Fibroblast of skin of left biceps (primary cell): ENCODE measurements at places on chromosomes 6 and 20.

DNA sequence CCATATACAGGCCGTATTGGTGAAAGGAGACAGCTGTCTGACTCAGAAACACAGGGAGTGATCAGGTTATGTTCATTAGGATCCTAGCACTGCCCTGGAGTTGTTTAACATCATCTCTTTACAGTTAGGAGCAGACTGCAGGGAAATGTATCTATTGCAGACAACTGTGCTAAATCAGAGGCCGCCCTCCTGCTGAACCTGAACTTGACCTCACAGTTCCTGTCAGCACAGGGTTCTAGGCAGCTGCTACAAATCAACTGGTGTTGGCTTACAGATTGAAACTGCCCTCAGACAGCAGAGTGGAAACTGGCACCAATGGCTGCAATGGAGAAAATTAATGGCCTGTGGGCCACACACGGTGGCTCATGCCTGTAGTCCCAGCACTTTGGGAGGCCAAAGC lies 3.7 kb upstream of the RPP40 start:
- no peak for DNase-seq

- no peak for DNase-seq
Observed at GRCh38 chr20:1803061-1803931, 91.9 kb upstream of the SIRPA start.

- no peak for DNase-seq
Observed at GRCh38 chr6:91240878-91241603, 654.2 kb upstream of the MAP3K7 start.

DNA sequence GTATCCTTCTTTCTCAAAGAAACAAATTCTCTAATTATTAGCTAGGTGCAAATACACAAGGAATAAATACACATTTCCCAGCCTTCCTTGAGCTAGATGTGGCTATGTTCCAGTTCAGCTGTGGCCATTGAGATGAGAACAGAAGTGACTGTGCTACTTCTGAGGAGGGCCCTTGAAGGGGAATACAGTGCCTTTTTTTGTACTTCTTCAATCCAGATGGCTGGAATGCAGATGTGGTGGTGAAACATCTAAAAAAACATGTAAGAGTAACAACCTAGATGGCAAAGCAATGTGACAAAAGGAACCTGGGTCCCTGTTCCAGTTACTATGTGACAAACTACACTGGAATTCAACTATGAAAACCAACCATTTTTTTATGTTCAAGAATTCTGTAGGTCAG lies 115.4 kb upstream of the DST start:
- no peak for DNase-seq

DNA sequence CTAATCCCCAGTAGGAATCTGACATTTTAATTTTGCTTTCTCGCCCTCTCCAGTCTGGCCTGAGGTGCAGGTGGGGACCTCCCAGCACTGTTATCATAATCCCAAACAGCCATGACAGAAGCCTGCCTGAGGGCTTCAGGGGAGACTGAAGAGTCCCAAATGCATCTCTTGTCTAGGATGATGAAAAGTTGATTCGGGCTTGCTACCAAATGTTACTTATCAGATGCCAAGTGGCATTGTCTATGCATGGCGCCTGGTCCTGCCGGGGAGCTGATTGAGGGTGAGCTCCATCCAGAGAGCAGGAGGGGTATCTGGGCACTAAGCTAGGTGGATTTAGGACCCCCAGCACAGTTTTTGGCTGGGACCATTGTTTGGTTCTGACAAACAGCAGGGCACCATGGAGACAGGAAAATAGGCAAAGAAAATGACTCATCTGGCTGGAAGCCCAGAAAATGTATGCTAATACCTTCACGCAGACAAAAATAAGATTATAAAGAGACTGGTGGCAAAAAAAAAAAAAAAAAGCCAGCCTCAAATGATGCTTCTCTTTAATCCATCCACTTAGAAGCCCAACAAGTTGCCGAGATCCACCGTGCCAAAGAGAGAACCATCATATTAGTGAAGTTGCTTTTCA lies 513.7 kb upstream of the SULF2 start:
- DNase-seq: peak; percentile 89

DNA sequence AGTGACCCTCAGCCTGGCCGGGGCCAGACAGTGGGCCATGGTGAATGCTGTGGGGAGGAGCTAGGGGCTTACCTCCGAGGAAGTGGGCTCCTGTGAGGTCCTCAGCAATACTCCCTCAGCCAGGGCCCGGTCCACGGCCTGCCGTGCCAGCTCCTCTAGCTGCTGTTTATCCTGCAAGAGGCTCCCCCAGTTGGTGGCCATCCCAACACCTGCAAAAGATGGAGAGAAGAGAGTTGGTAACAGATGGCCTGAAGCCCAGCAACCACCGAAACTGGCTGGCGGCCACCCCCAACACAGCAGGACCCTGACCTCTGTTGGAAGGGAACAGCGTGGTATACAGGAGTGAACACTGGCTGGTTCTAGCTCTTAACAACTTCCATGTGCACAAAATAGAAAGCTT lies 4.0 kb downstream of the GSS start:
- DNase-seq: no peak

DNA sequence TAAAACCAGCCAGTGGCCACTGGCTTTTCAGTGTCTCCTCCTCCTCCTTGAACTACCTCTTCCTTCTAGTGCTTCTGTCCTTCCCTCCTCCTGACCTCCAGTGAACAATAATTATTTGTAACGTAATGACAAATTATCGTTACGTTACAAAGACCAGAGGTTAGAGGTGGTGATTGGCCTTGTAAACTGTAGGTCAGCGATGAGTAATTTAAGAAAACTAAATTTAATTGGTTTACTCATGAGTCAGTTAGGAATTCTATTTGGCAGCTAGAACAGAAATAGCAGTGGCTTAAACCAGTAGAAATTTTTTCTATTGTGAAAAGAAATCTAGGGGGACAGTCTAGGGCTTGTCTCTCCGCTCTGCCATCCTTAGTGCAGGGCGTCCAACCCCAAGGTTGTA lies 38.8 kb downstream of the PPARD start:
- no peak for DNase-seq

DNA sequence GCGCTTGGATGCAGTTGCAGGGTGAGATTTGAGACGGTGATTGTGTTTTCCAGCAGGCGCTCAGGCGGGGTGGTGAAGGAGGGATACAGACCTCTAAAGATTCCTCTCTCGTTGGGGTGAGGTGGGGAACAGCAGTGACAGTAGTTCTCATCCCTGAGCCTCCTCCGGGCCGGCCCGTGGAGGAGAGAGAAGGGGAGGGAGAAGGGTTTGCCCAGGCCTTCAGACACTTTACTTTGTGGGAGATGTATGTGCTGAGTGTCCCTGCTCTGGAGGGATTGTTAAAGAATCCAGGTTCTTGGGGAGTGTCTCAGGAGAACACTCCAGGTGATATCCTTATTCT lies 41.0 kb downstream of the PSMB9 start:
- DNase-seq: no peak

GRCh38 chr6:131868836-131869235 lies 61.0 kb downstream of the ENPP1 start:
- DNase-seq: no peak

DNA sequence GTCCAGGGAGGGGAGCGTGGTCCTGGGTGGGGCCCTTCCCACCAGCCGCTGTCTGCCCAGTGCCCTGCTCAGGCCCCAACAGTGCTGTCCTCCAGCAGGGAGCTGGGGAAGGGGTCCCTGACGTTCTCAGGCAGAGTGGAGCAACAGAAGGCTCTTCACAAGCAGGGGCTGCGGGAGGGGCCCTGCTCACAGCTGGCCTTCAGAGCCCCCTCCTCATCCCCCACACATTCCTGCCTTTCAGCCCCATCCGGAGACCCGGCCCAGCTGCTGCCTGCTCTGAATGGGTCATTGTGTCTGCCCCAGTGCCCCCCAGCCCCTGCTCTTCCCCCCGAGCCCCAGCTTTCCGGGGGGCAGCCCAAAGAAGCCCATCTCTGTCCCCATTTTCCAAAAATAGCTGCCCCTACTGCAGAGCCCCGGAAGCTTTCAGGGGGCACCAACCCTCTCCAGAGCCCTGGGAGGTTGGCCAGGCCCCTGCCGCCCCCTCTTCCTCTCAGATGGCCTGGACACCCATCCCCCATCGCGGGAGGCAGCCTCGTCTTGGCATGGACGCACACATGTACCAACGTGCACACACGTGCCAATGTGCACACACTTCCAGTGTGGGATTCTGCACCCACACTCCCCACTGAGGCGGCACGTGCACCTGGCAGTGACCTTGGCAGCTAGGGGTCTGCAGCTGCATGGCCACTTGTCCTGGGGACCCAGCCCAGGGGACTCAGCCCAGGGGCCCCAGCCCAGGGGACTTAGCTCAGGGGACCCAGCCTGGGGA lies 3.7 kb downstream of the COL20A1 start:
- no peak for DNase-seq

DNA sequence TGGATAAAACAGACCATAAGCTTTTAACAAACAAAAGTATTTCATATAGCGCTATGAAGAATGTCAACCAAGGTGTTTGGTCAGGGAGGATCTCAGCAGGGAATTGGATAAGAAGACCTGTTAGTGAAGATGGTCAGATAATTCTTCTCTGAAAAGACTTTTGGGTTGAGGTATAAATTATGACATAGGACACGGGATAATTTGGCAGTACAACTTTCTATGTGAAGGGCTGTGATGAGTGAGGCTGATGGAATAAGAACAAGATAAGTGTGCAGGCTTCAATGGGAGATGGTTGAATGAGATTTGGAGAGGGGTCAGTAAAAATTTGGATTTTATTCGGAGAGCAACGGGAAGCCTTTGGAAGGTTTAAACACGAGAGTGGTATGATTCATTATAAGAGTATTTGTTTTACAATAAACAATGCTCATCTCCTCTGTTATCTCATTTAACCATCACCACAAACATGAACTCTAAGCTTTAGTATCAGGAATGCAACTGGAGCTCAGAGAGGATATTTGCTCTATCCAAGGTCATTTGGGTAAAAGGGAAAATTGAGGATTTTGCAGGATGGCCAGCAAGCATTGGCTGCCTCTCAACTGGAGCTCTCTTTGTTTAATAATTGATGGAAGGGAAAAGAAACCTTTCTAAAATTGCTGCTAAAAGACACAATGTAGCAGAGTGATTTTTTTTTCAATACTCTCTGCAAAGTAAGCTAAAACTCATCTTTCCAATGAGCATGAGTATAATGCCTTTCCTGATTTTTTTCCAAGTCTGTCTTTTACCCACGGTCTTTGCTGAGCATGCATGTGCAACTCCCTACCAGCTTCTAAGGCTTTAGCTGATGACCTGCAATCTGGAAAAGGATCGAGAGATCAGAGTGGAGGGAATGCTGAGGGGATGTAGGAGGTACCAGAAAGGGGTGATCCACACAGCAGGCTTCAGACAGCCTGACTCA lies 534.0 kb downstream of the CBLN4 start:
- DNase-seq: no peak

DNA sequence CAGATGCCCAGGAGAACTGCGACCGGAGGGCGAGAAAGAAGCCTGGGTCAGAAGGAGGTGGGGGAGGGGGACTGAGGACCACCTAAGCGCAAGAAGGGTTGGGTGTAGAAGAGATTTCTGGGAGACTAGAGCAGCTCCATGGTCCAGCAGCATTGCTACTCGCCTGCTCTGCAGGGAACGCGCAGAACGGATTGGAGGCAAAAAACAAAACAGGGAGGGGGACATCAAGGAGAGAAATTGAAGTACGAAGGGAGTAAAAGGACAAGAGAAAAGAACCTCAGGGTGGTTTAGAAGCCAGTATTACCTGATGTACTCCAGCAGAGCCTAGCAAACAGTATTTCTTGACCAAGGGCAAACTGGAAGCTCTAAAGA lies 537 bp upstream of the GABBR1 start:
- no peak for DNase-seq
